H4 (cell line): ENCODE measurements at places on chromosomes 4 and X.

GRCh38 chr4:16195209-16195608 is 31.1 kb downstream of the TAPT1 start:
- DNase-seq = no peak

- no peak for DNase-seq
Observed at GRCh38 chr4:52950226-52950625, 88.1 kb downstream of the RASL11B start.

DNA sequence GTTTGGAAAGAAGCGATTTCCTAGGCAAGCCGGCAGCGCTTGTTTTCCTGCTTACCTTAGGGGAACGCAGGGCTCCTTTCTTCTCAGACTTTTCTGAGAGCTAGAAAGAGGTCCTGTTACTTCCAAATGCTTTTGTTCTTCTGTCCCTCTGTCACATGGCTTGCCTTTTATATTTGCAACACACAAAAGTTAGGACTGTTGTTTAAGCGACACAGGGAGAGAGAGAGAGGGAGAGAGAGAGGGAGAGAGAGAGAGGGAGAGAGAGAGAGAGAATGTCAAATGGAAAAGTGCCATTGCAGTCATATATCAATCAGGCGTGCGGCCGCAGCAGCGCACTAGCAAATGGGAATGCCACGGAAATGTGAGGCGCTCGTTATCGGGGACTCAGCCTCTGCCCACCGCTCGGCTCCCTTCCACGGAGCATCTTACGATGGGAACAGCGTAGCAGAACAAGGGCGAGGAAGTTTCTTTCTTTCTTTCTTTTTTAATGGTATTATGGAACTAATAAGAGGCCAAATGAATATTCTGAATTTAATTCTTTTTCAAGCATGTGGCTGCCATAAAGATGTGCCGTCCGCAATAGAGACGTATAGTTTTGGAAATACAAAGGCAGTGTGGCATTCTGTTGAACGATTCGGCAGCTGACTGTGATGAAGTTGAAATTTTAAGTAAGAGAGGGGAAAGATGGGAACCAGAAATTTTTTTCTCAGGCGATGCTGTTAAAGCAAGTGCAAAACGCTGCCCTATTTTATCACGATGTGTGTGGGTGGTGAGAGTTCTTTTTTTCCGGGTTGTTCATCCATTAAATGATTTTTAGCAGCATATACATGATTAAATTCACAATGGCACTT is at the start of gene NDP:
Gene NDP (minus strand): TSS at position 142 of the 851 bp plus-strand sequence. CDS start 14,745 bp downstream, outside the sequence.
- DNase-seq = no peak

DNA sequence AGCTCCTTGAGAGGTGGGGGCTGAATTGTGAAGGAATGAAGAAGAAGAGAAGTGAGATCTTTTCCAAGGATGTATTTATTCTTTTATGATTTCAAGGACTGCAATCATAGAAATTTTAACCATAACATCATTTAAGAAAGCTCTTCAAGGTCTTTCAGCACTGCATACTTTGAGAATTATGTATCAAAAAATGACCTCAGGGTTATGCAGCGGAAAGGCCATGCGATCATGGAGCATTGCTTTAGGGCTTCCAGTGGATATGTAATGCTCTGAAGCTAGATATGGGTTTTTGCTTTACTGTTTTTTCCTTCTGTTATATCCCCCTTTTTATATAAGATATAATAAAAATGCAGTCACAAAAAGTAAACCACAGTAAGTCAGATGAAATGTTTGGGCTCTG is 38.7 kb downstream of the SGMS2 start:
- DNase-seq = no peak

- DNase-seq = no peak
Observed at GRCh38 chrX:54074826-54075225, 30.6 kb upstream of the PHF8 start.
